Body of pancreas (tissue), 4 donors: ENCODE measurements at places on chromosomes 4 and X. TPM values are rescaled to one million over a fixed set of nuclear protein-coding genes. Genes with fewer than 3 reads are reported as not detected.
A peak's percentile ranks its signal among the peaks of the same experiment; 100 is the strongest.

GRCh38 chr4:176525576-176525975, 205.8 kb downstream of the SPCS3 start:
- H3K27ac ChIP-seq, result no peak overlapping the region
- DNase-seq, result no peak
- H3K4me3 ChIP-seq, result no peak overlapping the region

DNA sequence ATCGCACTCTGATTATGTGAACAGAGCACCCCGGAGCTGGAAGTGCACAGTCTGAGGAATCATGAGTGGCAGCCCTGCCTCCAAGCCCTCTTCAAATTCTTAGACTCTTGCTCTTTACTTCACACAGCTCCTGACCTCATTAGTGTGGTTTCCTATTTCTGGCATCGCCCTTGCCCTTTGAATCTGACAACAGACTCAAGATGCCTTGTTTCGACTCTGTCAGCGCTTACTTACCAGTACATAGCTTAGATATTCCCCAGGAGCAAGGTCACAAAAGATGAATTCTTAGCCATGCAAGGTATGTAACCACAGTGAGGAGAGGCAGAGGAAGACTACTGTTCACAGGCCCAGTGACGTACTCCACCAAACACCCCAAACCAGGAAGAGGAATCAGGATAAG, 167.2 kb downstream of the KDR start:
- H3K27me3 ChIP-seq, result no peaks in the 10 kb centered on the region
- H3K36me3 ChIP-seq, result no peaks in the 10 kb centered on the region
- H3K4me1 ChIP-seq, result no peaks in the 10 kb centered on the region

DNA sequence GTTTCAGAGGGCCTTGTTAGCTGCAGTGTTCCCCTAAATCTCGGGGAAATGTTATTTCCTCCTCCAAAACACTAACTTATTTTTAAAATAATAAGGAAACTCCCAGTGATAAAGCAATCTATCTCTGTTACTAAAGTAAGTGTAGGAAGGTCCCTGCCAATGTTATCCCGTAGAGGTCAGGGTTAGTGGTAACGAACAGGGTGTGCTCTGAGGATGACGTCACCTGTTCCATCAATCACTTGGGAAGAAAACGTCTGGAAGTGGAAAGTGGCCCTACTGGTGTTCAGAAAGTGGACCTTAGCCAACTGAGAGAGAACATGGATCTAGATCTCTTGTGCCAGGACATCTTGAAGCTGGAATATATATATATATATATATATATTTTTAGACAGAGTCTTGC, 249.5 kb downstream of the BCOR start:
- H3K4me3 ChIP-seq, result no peak overlapping the region
- no peaks in the 10 kb centered on the region for H3K27me3 ChIP-seq
- DNase-seq, result peak; percentile 69
- peaks cover 12% of the 10 kb centered on the region for H3K4me1 ChIP-seq

GRCh38 chr4:40179360-40179759, 17.5 kb upstream of the RHOH start:
- H3K4me3 ChIP-seq, result no peak overlapping the region
- peaks cover 6% of the 10 kb centered on the region for H3K4me1 ChIP-seq
- no peaks in the 10 kb centered on the region for H3K27me3 ChIP-seq
- H3K36me3 ChIP-seq, result no peaks in the 10 kb centered on the region

DNA sequence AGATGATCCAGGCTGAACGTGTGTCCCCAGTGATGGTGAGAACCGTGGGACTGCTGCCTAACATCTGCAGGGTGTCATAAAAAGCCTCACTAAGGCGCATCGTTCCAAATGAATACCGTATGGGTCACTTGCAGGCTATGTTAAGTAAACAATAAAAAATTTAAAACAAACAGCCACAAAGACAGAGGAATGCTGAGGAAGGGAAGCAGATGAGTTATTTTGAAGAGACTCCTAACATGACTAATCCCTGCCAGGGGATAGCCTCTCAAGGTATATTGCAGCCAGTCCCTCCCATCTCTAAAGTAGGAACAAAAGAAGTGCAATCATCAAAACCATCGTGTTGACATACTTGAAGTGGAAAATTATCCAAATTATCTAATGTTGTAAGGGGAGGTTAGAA, 83.8 kb downstream of the UNC5C start:
- no peak for DNase-seq
- H3K4me3 ChIP-seq, result no peak overlapping the region
- H3K27ac ChIP-seq, result no peak overlapping the region

DNA sequence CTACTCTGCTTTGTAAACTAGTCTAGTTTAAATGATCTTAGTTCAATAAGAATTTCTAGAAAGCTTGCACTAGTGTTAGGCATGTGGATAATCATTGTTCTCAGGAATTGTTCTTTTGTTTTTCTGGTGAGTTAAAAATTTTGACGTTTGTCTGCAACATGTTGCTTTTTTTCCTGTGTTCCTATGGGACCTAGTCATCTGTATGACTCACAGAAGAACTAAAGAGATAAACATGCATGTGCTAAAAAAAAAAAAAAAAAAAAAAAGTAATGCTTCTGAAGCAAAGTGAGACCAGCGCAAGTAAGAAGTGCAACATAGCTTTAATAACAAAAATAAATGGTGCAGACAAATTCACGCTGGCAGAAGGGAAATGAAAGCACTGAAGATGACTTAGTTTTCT, 471.2 kb downstream of the IQCM start:
- no peak for DNase-seq
- H3K27me3 ChIP-seq, result no peaks in the 10 kb centered on the region
- no peak overlapping the region for H3K27ac ChIP-seq
- no peaks in the 10 kb centered on the region for H3K36me3 ChIP-seq

GRCh38 chr4:173543266-173543665, 13.2 kb upstream of the HAND2 start:
- no peaks in the 10 kb centered on the region for H3K27me3 ChIP-seq
- DNase-seq, result no peak
- peaks cover 11% of the 10 kb centered on the region for H3K4me1 ChIP-seq
- H3K36me3 ChIP-seq, result no peaks in the 10 kb centered on the region
- H3K27ac ChIP-seq, result no peak overlapping the region
- H3K4me3 ChIP-seq, result no peak overlapping the region

DNA sequence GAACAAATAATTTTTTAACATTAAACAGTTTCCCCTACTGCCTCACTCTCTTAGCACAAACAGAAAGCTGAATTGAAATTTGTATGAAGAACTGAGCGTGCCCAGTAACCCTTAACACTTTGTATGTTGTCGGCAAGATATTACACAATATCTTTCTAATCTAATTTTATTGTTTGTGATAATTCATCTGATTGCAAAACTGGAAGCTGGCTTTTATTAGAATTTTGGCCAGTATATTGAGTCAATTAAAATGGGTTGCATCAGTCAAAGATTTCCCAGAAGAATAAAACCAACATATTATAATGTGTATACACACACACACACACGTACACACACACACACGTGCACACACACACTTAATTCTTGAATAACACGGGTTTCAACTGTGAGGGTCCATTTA, 2332.1 kb downstream of the PCDH7 start:
- H3K4me1 ChIP-seq, result no peaks in the 10 kb centered on the region
- H3K4me3 ChIP-seq, result no peak overlapping the region
- no peaks in the 10 kb centered on the region for H3K27me3 ChIP-seq
- H3K36me3 ChIP-seq, result no peaks in the 10 kb centered on the region

The SORBS2 gene
- 210 TPM for total RNA-seq

The TRAM1L1 gene
- total RNA-seq, result 4.9 TPM

The GRIA3 gene
- total RNA-seq, result 0.99 TPM

The GAB3 gene
- 0.66 TPM for total RNA-seq

The TNIP2 gene
- 39.7 TPM for total RNA-seq

The KIT gene
- 4.0 TPM for total RNA-seq

The SMR3A gene
- total RNA-seq, result not detected

The DCHS2 gene
- 0.78 TPM for total RNA-seq

The SHROOM3 gene
- 96.0 TPM for total RNA-seq

The HAND2 gene
- 11.4 TPM for total RNA-seq

The UGT2B10 gene
- total RNA-seq, result not detected
